Omental fat pad (tissue), 4 donors: ENCODE measurements at places on chromosomes 12 and 14.

- no peak for DNase-seq
Measured at GRCh38 chr12:84397846-84398245, 514.8 kb downstream of the SLC6A15 start.

- no peak for DNase-seq
Measured at GRCh38 chr14:100601914-100602313, 14.7 kb upstream of the BEGAIN start.

- no peak for DNase-seq
Measured at GRCh38 chr14:93778453-93778852, 9.8 kb downstream of the PRIMA1 start.

DNA sequence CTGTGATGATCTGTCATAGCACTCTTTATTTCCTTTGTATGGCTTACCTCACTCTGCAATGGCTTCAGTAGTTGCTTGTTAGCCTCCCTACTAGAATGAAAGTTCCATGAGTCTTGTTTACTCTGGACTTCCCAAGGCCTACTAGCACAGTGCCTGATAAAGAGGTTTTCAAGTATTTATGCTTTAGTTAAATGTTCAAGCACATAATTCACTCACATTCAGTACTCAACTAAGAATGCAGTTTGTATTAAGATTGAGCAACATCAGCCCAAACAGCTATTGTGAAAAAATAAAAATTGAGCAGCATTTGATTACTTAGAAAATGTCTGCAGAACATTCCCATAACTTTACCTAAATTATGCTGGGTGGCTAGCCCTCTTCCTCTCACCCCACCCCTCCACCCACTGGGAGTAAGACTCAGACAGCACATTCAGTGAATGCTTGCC lies 158.9 kb upstream of the AMIGO2 start:
- DNase-seq = no peak

DNA sequence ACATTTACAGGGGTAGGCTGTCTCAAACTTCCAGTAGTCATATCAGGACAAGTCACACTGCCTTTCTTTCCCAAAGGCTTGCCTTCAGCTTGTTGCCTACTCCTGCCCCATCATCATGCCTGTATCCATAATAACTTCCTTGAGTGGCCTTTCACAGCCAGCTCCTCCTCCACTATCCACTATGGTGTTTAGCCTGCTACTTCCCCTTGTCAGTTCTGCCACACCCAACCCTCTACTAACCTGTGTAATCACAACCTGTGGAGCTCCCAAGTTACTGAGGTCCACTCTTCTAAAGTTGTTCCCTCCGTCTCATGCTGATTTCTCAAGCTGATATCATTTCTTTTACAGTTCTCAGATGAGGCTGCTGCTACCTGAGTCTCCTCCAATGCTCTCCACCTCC lies 159.9 kb downstream of the BMP4 start:
- no peak for DNase-seq

DNA sequence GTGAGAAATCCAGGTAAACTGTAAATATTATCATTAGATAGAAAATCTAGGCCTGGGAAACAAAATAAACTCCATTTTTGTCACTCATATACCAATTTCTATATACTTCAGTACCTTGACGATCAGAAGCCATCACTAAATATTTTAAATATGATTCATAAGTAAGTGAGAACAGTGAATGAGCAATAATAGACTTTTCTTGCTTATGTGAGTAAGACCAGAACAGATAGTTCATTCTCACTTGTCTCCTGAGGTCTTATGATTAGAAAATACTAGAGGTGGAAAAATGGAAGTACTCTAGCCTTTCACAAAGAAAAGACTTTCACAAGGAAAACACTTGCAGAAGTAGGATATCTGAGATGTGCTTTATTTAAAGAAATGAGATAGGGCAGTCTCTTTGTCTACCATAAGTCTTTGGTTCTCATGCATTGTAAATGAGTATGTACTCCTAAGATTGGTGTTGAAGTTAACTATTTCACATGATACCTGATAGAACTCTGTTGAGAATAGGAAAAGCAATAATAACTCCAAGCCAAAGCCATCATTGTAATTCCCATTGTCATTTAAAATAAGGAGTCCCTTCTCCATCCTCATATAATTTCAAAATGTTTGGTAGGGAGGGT lies 10.1 kb upstream of the SMCO3 start:
- DNase-seq = no peak

DNA sequence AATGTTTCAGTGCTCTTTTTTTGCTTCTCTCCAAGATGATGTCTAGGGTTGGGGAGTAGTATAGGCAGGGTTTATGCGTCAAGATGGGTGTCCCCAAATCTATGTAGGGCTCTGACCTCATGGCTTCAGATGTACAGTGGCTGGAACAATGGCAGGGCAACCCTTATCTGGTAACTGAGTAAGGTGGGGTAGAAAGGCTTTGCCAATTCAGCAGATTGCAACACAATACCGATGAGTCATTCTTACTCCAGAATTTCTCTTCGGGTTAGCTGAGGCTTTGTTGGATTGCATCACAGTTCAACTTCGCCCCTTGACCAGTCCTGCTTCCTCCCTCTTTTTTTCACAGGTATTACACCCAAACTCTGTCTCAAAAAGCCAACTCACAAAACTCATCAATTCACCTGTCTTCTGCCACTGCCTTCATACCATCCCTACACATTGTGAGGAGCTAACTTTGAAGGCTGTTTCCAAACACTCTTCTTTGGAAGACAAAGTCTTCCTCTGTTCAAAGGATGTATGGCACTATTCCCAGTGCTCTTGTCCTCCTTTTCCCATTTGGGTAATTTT lies 190.2 kb upstream of the CNOT2 start:
- DNase-seq = peak; percentile 41

DNA sequence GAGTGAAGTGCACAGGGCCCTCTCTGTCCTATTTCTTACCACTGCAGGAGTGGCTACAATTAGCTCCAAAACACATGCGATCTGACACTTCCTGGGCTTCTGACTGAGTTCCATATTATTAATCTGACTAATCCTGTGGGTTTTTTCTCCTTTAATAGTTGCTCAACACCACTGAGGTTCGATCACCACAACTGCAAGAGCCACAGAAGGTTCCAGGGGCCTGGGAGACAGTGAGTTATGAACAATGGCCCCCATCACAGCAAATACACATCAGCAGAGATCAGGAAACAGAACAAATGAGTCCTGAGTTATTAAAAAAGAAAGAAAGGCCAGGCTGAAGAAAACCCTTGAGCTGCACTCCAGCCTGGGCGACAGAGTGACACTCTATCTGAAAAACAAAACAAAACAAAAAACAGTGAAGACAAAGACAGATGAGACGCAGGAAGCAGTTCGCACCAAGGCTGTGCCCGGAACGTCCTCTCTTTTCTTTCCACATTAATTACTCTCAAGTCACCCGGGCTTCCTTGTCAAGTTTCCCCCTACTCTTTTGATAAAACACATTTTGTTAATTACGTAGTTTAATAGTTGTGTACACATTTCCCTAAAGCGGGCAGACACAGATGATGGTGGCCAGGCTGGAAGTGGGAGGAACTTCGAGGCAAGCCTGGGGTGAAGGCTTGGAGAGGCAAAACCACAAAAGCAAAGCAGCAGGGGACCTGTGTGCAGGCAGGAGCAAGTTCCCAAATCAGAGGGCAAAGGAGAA lies 42.7 kb downstream of the CDC42BPB start:
- no peak for DNase-seq

- no peak for DNase-seq
Measured at GRCh38 chr12:128940090-128940888, 87.0 kb downstream of the GLT1D1 start.

GRCh38 chr12:94755598-94755997 lies 105.2 kb upstream of the TMCC3 start:
- DNase-seq = no peak

GRCh38 chr14:78633752-78634151 lies 463.6 kb downstream of the NRXN3 start:
- no peak for DNase-seq
